Osteocyte (in vitro differentiated cells): ENCODE measurements at places on chromosomes 3 and 15. TPM values are rescaled to one million over a fixed set of nuclear protein-coding genes. Genes with fewer than 3 reads are reported as not detected.

The TMEM158 gene
- 15.0 and 15.1 TPM in 2 replicates for total RNA-seq

DNA sequence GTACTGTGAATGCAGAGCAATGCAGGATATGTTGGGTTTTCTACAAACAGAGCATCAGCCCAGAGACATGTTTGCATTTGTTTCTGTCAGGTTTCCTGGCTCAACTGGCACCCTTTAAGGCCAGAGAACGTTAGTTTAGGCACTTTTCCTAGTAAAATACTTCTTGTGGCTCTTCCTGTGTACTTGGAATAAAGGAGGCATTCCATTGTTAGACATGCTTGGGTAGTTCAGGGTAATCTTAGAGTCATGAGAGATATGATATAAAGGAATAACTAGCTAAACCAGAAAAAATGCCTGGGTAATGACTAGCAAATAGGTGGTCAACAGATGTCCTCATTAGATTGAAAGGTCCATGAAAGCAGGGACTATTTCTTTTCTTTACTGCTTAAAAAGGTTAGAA, 60.4 kb upstream of the RBM5 start:
- peak overlapping the region; percentile 13 for H3K27ac ChIP-seq
- no peak overlapping the region for H3K4me3 ChIP-seq
- H3K36me3 ChIP-seq = peaks cover 20% of the 10 kb centered on the region
- H3K27me3 ChIP-seq = no peaks in the 10 kb centered on the region

DNA sequence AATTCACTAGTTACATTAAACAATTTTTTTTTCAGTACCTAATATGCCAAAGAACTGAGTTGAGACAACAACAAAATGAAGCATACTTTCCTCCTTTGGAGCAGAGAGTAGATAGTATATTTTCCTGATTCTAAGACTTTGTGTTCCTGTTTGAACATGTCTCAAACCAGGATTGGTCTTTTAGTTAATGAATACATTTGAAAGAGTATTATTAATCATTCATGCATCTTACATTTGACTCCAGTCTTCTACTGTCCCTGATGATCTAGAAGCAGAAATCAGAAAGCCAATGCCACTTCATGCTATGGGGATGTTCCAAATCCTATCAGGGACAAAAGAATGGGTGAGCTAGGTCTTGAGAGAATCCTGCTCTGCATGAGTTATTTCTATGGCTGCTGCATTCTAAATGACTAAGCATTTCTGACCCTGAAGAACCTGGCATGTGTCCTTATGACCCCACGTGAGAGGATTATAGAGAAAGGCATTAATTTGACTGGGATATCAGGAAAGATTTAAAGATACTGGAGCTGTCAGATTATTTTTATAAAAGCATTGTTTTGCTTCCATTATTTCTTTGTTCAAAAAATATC, 32.9 kb upstream of the MBNL1 start:
- DNase-seq = no peak
- peaks cover 33% of the 10 kb centered on the region for H3K4me1 ChIP-seq
- H3K36me3 ChIP-seq = no peaks in the 10 kb centered on the region

DNA sequence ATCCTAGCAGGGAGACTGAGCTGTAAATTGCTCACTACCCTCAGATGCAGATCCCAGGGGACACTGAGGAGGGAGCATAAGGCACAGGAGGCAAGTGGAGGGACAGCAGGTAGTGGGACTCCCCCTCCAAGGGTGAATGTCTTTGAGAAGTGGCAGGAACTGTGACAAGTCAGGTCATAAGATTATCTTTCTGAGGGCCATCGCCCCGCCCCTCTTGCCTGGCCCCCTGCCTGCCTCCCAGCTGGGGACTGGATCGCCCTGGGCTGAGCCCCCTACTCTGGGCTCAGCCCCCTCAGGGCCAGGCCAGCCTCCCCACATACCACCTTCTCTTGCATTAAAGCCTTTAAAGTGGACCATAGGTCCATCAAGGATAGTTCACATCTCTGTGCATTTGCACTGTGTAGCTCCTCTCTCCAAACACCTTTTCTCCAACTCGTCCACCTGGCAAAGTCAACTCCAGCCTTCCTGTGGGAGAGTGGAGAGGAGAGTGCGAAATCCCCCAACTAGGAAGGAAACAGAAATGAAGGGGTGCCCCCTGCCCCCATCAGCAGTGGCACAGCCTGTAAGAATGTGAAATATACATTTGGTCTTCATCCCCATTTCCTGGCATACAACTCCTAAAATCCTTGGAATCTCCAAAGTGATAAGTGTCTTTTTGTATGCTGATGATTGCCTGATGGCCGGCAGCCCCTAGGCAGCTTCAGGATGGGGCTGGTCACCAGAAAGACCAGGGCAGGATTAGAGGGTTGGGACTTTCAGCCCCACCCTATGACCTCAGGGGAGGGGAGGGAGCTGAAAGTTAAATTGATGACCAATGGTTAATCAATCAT, 14.7 kb downstream of the PIF1 start:
- H3K36me3 ChIP-seq = no peaks in the 10 kb centered on the region
- no peak overlapping the region for H3K4me3 ChIP-seq
- DNase-seq = no peak
- no peaks in the 10 kb centered on the region for H3K27me3 ChIP-seq
- no peak overlapping the region for H3K27ac ChIP-seq

- H3K27ac ChIP-seq = no peak overlapping the region
- H3K4me3 ChIP-seq = no peak overlapping the region
- peaks cover 22% of the 10 kb centered on the region for H3K36me3 ChIP-seq
- DNase-seq = no peak
- no peaks in the 10 kb centered on the region for H3K27me3 ChIP-seq
Observed at GRCh38 chr3:31615071-31615875, 82.5 kb downstream of the STT3B start.

DNA sequence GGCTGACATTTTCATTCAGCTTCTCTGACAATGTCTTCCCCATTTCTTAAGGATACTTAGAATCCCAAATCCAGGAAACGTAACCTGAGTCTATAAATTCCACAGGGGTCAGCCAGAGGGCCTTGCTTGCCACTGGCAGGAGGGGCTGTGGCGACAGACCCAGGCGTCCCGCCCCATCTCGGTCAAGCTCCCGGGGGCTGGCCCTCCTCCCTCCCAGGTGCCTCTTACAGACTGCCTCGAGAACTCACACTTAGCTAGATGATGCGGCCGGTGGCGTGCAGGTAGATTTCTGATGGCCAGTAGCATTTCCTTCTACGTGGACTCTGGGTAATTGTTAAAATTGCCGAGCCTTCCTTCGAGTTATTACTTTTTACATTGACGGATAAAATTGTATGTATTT, 172.5 kb downstream of the NSMCE3 start:
- no peak overlapping the region for H3K4me3 ChIP-seq
- H3K4me1 ChIP-seq = no peaks in the 10 kb centered on the region
- no peak for DNase-seq

- H3K4me3 ChIP-seq = no peak overlapping the region
- no peaks in the 10 kb centered on the region for H3K36me3 ChIP-seq
- peaks cover 27% of the 10 kb centered on the region for H3K4me1 ChIP-seq
- H3K27me3 ChIP-seq = no peaks in the 10 kb centered on the region
- H3K27ac ChIP-seq = no peak overlapping the region
Observed at GRCh38 chr3:14371573-14372474, 30.6 kb upstream of the SLC6A6 start.

The CCDC33 gene
- not detected in 2 replicates for total RNA-seq

GRCh38 chr15:61780278-61780980, 279.8 kb downstream of the VPS13C start:
- H3K27me3 ChIP-seq = peaks cover 10% of the 10 kb centered on the region
- no peak for DNase-seq
- no peak overlapping the region for H3K4me3 ChIP-seq
- no peaks in the 10 kb centered on the region for H3K4me1 ChIP-seq

The PRR20G gene
- total RNA-seq = not detected in 2 replicates

- no peak overlapping the region for H3K27ac ChIP-seq
- H3K27me3 ChIP-seq = no peaks in the 10 kb centered on the region
- no peaks in the 10 kb centered on the region for H3K36me3 ChIP-seq
- no peaks in the 10 kb centered on the region for H3K4me1 ChIP-seq
Observed at GRCh38 chr3:94647131-94647530, 584.3 kb downstream of the NSUN3 start.

The POTEB2 gene
- total RNA-seq = not detected in 2 replicates

The CCR5 gene
- not detected in 2 replicates for total RNA-seq
